ENCODE measurements at places on chromosomes 11 and 22.

- DNase-seq, result no peak
These were observed 854.1 kb downstream of the TBC1D22A start for GRCh38 chr22:47616396-47617020.

DNA sequence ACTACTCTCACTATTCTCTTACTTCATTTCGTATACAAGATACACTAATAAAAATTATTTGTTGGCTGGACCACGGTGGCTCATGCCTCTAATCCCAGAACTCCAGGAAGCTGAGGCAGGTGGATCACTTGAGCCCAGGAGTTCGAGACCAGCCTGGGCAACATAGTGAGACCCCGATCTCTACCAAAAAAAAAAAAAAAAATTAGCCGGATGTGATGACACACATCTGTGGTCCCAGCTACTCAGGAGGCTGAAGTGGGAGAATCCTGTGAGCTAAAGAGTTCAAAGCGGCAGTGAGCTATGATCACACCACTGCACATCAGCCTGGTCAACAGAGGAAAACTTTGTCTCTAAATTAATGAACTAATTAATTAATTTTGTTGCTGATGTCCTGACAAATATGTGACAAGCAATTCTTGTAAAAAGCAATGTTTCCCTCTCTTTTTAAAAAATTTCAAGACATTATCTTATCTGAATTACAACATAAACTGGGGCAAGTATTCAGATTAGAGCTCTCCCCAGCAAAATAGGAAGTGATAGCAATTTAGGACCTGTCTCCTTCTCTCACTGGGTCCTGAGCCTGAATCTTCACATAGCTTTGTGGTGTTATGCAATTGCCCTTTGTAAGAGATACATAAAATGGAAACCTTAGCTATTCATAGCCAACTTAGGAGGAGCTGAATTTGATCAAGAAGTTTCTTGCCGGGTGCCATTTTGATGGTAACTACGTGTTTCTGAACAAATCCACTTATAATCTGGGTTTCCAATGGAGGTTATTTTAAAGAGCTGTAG is 17.6 kb upstream of the TMA7B start:
- DNase-seq, result no peak

- no peak for DNase-seq
These were observed 10.1 kb downstream of the SUSD2 start for GRCh38 chr22:24191381-24191841.

DNA sequence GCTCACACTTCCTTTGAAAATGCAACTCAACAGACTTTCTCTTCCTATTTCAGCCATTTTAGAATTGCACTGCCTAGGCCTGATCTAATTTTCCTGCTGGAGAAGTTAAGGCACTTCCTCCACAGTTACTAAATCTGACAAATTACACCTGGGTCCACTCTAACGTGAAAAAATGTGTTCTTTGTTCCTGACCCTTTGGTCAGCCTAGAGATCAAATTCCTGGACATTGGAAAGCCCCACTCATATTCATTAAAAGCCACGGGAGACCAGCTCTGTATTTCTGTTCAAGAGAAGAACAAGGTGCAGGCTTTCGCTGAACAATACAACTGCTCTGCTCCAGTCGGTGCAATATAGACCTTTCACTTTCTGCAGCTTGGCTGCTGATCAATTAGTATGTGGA is 96.6 kb downstream of the MPPED2 start:
- DNase-seq, result no peak

DNA sequence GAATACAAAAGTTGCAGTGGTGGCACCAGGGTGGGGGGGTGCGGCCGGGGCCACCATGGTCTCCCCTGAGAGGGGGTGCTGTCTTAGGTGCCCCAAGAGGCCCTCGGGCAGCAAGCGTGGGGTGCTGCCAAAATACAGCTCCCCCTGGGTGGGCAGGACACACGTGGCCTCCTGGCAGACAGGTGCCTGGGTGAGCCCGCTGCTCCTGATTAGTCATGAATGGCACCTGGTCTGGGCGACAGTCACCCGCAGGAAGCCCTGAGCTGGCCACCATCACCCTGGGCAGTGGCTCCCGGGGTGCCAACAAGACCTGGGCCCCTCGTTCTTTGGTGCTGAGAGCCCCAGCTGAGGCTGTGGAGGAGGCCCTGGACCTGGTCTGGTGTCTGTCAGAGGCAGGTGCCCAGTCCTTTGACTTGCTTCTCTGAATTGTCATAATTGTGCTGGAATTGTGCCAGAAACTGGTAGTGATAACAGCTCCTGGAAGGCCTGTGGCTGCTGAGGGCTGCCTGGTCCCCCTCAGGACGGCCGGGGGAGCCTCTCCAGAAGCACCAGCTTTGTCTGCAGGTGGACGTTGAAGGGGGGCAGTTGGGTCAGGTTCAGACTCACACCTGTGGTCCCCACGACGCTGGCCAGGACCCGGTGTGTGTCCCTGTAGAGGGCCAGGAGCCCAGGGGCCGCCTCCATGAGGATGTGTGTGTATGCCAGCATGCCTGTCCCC is 14.8 kb downstream of the ALG12 start:
- DNase-seq, result no peak

DNA sequence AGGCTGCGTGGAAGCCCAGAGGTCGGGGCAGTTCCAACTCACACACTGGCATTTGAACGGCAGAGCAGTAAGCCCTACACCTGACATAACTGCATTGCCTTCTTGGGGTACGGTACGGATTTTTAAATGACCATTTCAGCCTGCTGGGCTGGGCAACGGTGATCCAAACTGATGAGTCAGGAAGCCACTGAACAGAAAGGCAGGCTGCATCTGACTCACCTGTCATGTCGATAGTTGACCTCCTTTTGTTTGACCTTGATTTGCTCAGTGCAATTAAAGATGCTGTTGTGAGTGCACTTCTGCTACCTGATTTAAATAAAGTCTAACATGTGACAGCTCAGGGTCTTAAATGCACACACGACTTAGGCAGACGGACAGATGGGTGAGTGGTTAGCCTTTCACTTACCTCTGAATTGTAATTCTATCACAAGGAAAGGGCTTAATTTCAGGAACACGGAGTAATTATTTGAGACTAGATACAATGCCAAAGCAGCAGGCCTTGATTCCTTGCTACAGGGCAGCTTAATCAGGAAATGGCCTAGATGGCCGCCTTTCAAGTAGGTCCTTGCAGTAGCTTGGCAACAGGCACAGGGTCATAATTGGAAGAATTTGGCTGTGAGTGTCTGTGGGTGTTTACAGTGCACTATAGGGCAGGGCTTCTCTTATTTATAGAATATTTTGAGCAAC is 52.2 kb downstream of the BMAL1 start:
- no peak for DNase-seq

GRCh38 chr11:67409261-67409666 is 5.4 kb downstream of the TBC1D10C start:
- DNase-seq, result peak; percentile 56

GRCh38 chr11:11427542-11427941 is 74.5 kb upstream of the CSNK2A3 start:
- no peak for DNase-seq

Data from effector memory CD4-positive, alpha-beta T cell (primary cell).